ENCODE measurements at places on chromosomes 7 and 10.

DNA sequence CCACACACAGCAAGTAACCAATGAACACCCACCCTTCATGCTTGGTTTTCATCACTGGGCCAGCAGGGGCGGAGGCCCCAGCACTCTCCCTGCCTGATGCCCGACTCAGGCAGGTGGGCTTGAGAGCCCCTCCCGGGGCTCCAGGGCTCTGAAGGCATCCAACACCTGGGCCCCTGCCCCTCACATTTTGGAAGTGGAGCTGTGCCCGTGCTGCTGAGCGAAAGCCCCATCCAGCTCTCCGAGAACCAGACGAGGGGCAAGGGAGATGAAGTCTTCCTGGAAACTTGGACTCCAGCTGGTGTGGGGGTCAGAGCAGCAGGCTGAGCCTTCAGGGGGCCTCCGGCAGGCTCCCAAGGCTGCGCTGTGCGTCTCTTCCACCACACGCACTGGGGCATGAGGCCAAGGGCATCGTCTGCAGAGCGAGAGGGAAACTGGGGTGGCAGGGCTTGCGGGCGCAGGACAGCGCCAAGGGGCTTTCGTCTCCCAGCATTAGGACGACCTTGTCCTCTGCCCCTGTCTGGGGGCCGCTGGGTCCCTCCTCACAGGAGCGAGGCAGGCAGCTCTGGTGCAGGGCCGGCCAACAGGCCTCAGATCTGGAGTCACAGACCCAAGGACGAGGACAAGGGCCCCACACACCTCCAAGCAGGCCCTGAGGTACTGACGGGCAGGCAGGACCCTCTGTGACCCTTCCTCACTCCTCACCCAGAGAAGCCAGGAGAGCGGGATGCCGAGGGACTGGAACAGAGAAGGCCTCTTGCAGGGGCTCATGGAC lies 108.3 kb upstream of the FAM20C start:
- no peak for DNase-seq

DNA sequence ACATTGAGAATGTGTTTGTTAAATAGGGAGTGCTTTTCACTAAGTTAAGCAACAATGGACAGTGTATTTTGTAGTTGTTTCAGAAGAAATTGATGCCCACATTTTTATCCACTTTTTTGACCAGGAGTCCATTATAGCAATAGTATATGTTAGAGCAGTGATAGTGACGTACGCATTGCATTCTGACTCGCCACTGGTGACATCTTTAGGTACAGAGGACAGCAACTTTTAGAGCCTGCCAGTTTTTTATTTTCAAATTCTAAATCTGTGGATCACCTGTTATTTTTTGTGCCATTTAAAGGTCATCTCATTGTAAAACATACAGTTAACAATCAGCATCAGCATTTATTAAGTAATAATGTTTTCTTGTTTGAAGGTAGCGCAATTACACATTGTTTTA lies 1.4 kb downstream of the UBE2D1 start:
- DNase-seq: no peak

DNA sequence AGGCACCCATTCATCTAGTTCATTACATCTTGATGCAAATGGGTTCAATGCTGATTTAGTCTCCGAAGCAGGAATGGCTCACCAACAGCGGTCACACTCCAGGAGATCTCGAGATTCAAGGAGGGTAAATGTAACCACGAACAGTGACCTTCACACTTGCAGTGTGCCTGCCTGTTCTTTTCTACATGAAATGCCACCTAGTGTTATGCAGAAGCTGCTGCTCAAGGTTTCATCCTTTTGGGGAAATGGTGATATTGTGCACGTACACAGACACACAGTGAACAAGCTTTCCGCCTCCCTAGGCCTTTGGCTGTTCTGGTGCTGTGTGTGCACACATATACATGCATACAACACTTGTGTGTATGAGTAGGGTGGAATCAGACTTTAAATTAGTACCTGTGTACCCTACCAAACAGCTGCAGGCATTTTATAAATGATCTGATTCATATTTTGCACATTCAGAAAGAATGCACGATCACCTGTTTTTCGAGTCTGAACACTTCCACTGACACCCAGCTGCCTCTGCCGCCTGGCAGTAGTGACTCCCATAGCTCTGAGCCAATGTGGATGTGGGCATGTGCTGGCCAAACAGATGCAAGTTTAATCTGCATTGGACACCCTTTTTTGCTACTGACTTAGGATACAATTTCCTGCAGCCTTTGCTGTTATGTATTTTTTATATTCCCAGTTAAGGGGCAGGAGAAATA lies 100.5 kb downstream of the TACC2 start:
- no peak for DNase-seq

DNA sequence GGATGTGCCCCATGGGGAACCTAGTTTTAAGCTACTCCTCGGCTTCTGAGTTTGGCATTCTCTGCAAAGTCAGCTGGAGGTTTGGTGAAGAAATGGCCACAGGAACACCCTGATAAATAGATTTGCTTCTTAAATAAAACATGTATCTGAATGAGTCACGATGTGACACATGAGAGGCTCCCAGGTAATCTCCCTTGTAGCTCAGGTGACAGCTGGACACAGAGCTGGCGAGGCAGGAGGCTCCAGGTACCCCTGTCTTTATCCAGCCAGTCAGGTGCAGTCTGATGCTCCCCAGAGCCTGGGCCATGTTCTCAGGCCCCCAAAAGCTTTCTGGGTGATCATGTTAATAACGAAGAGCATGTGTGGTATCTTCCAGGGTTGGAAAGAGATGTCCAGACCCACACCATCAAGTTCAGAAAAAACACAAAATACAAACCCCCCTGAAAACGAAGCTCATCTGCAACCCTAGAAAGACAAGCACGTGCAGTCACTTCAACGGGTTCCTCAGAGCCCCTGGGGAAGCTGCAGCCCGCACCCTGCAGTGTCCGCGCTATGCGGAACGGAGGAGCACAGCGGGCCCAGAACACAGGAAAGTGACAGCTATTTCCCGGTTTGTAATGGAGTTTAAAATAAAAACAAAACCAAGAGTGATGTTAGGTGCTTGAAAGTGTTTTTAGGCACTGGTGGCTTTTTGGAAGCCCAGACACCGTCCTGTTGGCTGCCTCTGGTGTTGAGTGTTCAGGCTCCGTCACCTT lies 69.4 kb downstream of the ZRANB1 start:
- DNase-seq: no peak

GRCh38 chr7:14196555-14196954 lies 207.1 kb upstream of the ETV1 start:
- no peak for DNase-seq

GRCh38 chr7:66883716-66884115 lies 37.3 kb upstream of the TMEM248 start:
- no peak for DNase-seq

GRCh38 chr10:43868952-43869351 lies 220.3 kb upstream of the ZNF32 start:
- no peak for DNase-seq

DNA sequence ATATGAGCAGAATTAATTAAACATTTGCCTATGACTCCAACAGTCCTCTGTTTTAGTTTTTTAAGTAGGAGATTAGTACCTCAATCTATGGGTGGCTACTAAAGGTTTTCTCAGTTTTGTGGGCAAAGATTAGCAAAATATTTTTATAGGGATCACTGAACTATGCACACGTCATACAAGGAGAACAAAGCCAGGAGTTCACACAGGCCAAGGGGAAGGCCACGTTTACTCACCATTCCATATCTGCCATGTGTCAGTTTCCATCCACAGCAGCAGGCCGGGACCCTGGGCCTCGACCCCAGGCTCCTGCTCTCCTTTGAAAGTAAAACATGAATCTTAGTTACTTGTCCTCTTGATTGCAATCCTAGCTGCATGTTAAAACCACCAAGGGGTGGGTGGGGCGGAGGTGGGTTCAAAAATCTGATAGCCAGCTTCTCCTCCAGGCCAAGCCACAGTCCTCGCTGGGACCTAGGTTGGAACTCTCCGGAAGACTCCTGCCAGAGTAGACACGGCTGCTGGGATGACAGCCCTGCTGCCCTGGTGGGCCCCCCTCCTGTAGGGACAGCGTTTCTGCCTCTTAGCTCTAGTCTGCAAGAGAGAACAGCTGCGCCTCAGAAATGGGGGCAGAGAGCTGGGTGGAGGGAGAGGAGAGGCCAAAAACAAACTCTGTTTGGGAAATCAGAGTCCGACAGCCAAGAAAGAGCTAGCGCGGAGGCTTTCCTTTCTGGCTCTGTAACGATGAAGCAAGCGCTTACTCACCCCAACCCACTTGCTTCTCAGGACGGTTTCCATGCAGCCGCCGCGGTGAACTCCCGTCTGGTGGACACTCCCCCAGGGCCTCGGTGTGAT lies 35.6 kb downstream of the PITRM1 start:
- no peak for DNase-seq

GRCh38 chr7:133705596-133705995 lies 421.5 kb upstream of the LRGUK start:
- no peak for DNase-seq

GRCh38 chr10:114102256-114102655 lies 58.6 kb downstream of the ADRB1 start:
- no peak for DNase-seq

GRCh38 chr7:14836571-14837189 lies 65.9 kb downstream of the DGKB start:
- no peak for DNase-seq

DNA sequence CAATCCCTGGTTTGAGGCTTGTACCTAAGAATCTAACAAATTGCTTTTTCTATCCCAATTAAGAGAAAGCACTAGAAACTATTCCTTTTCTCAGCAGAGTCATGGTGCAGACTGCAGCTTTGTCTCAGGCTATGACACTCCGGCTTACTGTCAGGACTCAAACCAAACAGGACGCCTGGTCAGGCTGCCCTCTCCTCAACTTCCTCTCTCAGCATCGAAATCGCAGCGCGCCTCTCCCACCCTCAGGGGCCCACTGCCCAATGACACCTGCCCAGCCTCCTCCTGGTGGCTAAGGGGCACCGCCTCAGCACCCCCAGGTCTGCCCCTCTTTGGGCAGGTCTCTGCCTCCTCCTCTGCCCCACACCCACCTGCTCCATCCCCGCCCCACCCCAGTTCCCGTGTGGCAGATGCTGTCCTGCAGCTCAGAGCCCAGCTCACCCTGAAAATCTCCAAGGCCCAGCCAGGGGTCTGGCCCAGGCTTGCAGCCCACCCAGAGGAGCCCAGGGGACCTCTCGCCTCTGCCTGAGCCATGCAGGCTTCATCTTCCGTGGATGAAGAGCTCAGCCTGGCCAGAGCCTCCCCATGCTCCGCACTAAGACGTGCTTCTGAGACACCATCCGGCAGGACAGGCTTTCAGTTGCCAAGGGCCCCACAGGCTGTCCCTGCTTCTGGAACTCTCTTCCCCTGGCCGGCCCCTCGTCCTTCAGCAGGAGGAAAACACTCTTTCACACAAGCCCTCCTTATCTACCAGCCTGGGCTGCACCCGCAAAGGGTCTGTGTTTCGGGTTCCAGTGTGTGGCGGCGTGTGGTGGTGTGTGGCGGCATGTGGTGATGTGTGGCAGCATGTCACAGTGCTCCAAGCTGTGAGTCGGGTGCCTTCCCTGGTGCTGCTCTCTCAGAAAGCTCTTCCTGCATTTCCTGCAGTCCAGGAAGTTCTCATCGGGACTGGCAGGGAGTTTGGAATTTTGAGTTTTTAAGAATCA lies 16.4 kb upstream of the PTPRN2 start:
- no peak for DNase-seq

GRCh38 chr10:6625428-6625827 lies 45.4 kb upstream of the PRKCQ start:
- DNase-seq: no peak

- no peak for DNase-seq
Measured at GRCh38 chr7:131600085-131600881, 43.9 kb upstream of the PODXL start.

- DNase-seq: no peak
Measured at GRCh38 chr10:101959346-101959916, 96.5 kb downstream of the ARMH3 start.
